ENCODE measurements at places on chromosomes 5 and 9.

GRCh38 chr9:133976887-133977286 is 15.2 kb downstream of the VAV2 start:
- DNase-seq: no peak

- no peak for DNase-seq
Observed at GRCh38 chr5:85000671-85001070, 616.0 kb upstream of the EDIL3 start.

GRCh38 chr5:67089200-67089725 is 107.3 kb downstream of the CD180 start:
- DNase-seq: peak; percentile 25

GRCh38 chr9:12670006-12670405 is 23.2 kb upstream of the TYRP1 start:
- no peak for DNase-seq

- DNase-seq: no peak
Observed at GRCh38 chr9:14868418-14868771, 41.8 kb downstream of the FREM1 start.

GRCh38 chr9:97418880-97419279 is 7.0 kb downstream of the TDRD7 start:
- DNase-seq: no peak

GRCh38 chr9:134606951-134607731 is 34.5 kb upstream of the COL5A1 start:
- no peak for DNase-seq

DNA sequence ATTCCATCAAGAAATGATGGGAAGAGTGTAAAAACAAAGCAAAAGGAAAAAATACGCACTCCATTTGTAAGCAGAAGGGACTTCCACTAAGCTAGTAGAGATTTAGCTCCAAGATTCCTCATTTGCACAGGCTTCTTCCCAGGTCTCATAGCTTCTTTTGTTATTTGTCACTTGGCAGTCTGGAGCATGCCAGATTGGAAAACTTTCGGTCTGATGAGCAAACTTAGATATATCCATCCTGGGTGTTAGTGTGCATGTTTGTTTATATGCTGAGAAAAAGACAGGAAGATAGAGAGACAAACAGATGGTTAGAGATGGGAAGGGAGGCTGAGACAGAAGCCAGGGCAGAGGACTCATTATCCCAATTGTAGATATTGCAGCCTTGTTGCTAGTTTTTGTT is 1644.5 kb upstream of the NUDT12 start:
- no peak for DNase-seq

GRCh38 chr5:124065508-124065907 is 553.5 kb downstream of the CSNK1G3 start:
- DNase-seq: no peak

DNA sequence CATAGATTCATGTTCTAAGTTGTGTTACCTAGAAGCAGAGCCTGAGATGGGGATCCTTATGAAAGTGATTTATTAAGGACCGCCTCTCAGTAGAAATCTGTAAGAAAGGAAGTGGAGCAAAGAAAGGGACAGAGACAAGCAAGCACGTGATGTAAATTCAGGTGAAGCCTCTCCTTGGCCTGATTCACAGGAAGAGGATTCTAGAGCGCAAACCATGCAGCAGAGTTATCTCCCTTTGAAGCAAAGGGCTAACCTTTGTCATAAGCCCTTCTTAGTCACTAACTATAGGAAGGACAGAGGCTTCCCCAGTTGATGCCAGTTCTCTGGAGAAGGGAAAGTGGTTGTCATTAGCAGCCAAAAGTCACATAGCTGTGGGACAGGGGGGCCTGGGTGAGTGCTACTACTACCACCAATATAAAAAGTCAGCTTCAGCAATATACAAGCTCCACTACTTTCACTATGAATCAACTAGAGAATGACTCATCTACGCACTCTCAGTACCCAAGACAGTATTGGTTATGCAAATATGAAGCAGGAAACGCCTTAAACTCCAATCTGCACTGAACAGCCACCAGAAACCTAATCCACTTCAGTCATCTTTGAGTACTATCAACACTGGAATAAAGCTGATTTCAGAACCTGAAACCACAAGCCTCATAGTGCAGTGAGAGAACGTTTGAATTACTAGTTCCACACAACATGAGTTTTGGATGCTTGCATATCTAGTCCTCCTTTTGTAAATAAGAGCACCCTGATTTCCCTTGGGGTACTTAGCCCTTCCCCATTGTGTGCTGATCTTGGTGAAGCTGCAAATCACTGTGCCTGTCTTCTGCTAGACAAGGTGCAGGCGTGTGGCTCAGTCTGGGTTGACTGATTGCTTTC is 162.7 kb downstream of the ZNF608 start:
- DNase-seq: no peak

DNA sequence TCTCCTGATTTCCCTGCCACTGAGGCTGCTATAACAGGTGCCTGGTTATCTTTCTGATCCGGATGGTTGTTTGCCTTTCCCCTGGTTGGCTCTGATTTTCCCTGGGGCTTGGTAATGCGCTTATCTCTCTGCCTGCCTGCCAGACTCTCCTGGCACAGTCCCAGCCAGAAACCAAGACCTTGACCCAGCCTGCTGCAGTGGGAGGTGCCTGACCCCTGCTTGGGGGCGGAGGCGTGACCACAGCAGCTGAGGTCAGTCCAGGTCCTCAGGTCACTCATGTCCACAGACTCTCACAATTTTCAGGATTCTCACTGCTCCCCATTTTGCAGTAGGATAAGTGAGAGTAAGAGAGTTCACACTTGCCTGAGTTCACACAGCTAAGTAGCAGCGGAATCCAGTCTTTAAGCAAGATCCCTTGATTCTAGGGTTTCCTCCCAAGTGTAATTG is 24.4 kb upstream of the SYNPO start:
- DNase-seq: no peak

DNA sequence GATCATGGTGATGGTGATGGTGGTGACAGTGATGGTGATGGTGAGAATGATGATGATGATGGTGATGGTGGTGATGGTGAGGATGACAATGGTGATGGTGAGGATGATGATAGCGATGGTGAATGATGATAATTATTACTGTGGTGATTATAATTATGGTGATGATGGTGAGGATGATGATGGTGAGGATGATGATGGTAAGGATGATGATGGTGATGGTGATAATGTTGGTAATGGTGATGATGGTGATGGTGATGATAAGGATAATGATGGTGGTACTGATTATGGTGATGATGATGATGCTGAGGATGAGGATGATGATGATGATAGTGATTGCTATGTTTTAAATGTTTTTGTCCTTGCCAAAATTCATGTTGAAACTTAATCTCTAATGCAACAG is 37.3 kb upstream of the HRH2 start:
- DNase-seq: no peak

- DNase-seq: no peak
Observed at GRCh38 chr9:96141666-96142065, 160.3 kb downstream of the HSD17B3 start.

DNA sequence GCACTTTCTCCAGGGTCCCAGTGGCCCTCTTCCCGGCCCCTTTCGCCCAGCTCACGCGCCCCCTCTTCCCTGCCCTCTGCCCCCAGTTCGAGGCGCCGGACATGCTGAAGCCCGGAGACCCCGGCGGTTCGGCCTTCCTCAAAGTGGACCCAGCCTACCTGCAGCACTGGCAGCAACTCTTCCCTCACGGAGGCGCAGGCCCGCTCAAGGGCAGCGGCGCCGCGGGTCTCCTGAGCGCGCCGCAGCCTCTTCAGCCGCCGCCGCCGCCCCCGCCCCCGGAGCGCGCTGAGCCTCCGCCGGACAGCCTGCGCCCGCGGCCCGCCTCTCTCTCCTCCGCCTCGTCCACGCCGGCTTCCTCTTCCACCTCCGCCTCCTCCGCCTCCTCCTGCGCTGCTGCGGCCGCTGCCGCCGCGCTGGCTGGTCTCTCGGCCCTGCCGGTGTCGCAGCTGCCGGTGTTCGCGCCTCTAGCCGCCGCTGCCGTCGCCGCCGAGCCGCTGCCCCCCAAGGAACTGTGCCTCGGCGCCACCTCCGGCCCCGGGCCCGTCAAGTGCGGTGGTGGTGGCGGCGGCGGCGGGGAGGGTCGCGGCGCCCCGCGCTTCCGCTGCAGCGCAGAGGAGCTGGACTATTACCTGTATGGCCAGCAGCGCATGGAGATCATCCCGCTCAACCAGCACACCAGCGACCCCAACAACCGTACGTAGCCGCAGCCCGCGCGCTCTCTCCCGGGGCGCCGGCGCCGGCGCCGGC is 1.0 kb downstream of the PRDM6 start:
- DNase-seq: peak; percentile 46
